Prostate gland (tissue), 2 donors: ENCODE measurements at places on chromosomes 5 and 9.

GRCh38 chr5:76399268-76399667, 3.8 kb upstream of the IQGAP2 start:
- no peak for DNase-seq

GRCh38 chr9:79233542-79233941, 338.2 kb upstream of the TLE4 start:
- peak; percentile 15 for DNase-seq

GRCh38 chr5:7244208-7244607, 151.7 kb upstream of the ADCY2 start:
- DNase-seq: no peak

DNA sequence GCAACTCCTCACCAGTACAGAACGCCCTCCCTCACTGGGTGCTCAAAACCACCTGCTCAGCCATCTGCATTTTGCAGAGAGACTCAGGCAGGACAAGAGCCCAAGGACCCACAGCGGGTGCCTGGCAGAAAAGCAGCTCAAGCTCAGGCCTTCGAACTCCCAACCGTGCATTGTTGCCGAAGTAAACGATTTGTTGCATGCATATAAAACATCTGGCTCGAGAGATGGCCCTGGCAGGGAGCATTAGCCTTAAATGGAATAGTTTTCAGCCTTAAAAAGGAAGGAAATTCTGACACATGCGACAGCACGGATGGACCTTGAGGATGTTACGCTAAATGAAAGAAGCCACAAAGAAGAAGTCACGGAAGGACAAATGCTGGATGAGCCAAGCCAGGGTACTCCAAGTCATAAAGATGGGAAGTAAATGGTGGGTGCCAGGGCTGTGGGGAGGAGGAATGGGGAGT, 160.4 kb upstream of the PHYKPL start:
- no peak for DNase-seq

- no peak for DNase-seq
Measured at GRCh38 chr5:62731022-62731421, 152.4 kb downstream of the LRRC70 start.

GRCh38 chr5:143987751-143988560, 176.0 kb downstream of the HMHB1 start:
- no peak for DNase-seq

DNA sequence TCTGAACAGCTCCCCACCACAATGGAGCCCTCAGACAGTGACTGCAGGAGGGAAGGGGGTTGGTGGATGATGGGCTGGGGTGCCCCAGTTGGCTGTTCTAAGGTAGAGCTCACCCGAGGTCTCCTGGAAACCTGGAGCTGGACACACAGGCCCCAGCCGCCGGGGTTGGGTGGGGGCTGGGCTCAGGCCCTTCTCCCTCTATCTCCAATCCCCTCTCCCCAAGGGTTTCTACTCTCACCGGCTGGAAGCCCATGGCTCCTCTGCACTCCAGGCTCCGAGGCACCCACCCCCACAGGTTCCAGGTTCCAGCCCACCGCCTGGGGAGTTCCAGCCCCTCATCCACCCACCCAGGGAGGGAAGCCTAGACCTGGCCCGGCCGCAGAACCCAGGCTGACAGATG, 766 bp downstream of the NR5A1 start:
- no peak for DNase-seq

DNA sequence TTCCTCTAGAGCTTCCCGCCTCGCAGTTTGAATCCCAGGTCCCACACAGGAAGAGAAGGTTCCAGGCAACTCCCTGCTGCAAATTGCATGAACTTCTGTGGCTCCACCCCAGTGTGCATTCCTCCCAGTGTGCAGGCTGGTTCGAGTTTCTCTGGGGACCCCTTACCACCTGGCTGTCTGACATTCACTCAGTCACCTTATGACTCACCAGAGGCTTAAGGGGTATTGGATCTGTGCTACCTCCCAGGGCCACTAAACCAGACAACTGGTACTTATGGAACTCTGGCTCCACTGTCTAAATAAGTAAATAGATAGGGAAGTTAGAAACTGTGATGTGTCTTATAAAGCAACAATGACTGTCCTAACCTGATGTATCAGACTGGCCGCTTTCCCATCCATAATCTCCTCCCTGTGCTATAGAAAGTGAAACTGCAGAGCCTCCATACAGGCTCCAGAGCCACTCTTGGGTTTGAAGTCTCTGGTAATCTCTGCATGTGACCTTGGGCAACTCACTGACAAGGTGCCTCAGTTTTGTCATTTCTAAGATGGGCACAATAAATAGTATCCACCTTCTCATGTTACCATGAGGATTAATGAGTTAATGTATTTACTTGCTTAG, 720.6 kb downstream of the SEMA5A start:
- no peak for DNase-seq

DNA sequence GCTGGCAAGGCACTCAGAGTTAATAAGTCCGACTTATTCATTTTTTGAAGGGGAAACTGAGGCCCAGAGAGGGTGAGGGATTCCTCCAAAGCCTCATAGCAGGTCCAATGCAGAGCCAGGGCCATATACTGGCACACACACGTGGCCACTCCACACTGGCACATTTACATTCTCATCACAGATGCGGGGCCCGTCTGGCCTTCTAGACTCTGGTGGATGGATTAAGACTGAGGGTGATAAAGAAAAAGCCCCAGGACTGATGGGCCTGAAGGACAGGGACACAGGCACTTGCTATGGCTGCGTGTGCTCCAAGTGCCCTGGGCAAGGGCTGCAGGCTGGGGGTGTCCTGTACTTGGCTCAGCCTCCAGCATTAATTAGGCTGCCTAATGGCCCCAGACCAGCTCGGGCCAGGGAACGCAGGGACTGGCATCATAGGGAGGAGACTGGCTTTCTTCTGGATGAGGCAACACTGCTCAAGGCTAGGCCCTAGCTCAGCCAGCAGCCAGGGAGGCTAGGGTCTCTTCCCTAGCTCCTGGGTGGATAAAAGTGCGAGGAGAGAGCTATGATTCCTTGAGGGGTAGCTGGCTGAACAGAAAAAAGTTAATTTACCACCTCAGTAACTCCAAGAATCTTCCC, 28.5 kb upstream of the CSF1R start:
- DNase-seq: no peak

- DNase-seq: no peak
Measured at GRCh38 chr5:168434746-168435321, 51.4 kb upstream of the RARS1 start.

- DNase-seq: peak; percentile 63
Measured at GRCh38 chr5:73917433-73917832, 291.4 kb downstream of the ARHGEF28 start.

GRCh38 chr9:84742261-84742660, 72.7 kb downstream of the NTRK2 start:
- DNase-seq: no peak

DNA sequence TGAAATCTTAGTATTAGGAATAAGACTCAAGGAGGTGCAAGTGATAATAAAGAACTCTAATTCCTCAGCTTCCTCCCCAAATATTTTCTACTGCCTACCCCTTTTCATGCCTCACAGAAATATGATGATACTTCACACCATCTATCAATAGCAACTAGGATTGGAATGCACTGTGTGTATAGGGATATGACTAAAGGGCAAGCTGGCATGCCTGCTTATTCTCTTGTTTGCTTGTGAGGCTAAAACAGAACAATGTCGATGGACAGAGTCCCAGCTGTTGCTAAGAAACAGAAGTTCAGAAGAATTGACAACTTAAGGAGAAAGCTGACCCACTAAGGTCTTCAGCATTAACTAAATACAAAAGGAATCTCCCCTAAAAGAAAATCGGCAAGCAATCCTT, 9.7 kb upstream of the CHD1 start:
- DNase-seq: no peak

DNA sequence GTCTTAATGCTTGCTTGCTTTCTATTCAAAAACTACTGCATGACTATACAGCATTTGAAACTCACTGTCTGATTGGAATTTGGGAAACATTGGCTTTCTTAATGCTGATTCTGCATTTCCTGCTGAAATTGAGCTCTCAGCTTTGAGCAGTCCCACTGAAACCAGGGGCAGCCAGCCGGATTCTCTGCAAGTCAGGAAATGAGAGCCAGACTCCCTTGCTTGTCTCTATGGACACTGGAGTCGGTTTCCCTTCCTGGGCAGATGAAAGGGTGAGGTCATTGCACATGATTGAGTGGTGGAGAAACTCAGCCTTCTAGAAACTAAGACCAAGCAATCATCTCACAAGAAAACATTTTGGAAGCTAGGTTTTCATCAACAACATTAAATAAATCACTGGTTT, 119.7 kb upstream of the SPATA31C2 start:
- no peak for DNase-seq

DNA sequence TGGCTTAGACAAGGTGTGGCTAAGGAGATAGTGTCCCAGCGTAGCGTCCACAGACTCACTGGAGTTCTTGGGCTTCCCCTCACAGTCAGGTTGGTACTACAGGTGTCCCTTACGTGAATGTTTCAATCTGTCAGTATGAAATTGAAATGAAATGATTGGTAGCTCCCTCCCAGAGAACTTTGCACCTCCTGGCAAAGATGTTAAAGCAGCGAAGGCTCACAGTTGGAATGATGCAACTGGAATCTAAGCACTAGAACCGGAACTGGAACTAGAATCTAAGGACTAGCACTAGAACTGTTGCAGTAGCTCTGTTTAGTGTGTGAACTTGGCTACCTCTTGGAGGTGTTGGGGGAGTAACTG, 1.1 kb downstream of the SLC31A1 start:
- no peak for DNase-seq
